ENCODE measurements at places on chromosomes 3 and 15.
A peak's percentile ranks its signal among the peaks of the same experiment; 100 is the strongest.

GRCh38 chr15:41732483-41732882 is 41.8 kb upstream of the MAPKBP1 start:
- DNase-seq, result no peak

GRCh38 chr3:32432711-32433530 is 41.3 kb downstream of the CMTM7 start:
- DNase-seq, result no peak

- no peak for DNase-seq
Observed at GRCh38 chr3:190502946-190503345, 10.9 kb upstream of the IL1RAP start.

- DNase-seq, result no peak
Observed at GRCh38 chr3:34377961-34378360, 579.5 kb downstream of the PDCD6IP start.

DNA sequence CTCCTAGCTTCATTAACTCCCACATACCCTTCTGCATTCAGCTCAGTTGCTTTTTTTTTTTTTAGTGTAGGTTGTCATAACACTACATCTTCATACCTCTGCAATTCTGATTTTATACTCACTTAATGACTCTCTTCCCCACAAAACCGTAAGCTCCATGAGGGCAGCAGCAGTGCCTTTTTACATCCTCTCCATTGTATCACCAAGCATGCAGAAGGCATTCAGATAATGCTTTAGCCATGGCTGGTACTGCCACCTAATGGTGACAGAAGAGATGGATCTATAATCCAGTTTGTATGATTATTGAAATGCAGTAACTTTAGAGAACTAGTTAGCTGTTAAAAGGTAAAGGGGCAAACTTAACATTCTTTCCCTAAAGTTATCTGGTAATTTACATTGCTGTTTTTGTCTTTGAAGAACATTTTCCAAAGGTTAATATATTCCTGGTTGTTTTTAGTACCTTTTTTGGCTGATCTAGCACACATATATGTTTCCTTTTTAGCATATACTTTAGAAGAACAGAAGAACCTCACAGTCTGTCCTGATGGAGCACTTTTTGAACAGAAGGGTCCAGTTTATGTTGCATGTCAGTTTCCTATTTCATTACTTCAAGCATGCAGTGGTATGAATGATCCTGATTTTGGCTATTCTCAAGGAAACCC is 36.8 kb downstream of the ATP1B3 start:
- DNase-seq, result peak; percentile 56

DNA sequence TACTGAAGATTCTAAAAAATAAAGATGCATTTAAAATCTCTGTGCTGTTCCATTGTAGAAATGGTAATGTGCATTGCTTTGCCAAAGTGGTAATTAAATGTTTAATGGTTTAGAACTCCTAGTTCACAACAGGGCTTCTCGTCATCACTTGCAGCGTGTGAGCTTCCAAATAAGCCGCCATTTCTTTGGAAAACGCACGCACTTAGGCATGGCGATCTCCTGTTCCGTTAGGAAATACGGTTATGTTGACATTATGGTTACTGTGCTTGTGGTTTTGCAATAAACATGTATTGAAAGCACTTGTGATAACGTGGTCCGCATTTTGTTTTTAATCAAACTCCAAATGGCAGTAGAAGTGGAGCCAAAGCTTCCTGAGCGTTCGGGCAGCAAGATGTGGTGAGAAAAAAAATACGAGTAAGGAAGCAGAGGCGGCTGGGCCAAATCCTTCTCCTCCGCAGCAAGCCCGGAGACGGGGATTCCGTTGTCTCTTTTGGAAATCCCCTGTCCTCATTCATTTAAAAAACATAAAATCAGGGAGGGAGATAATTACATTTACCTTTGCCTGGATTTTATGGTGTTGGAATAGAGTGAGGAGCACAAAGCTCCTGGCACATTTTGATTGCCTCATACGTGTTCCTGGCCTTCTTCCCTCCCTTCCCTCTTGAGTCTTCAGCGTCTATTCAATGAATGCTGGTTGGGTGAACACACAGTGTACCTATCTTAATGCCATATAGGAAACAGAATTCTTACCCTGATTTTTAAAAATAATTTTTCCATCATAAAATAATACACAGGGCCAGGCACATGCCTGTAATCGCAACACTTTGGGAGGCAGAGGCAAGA is 97.5 kb downstream of the SLC49A4 start:
- no peak for DNase-seq

- DNase-seq, result peak; percentile 28
Observed at GRCh38 chr3:148697306-148698189, at the start of gene AGTR1. AGTR1 (plus strand) TSS chr3:148697903; CDS start chr3:148741036, 43,133 bp downstream.

GRCh38 chr3:42575137-42575741 is 6.5 kb downstream of the SEC22C start:
- no peak for DNase-seq

GRCh38 chr3:58250093-58250707 is 12.6 kb downstream of the ABHD6 start:
- DNase-seq, result no peak

- no peak for DNase-seq
Observed at GRCh38 chr15:48646331-48646730, 822 bp upstream of the FBN1 start.

GRCh38 chr3:116198087-116198486 is 247.2 kb downstream of the LSAMP start:
- peak; percentile 35 for DNase-seq

GRCh38 chr3:111904376-111905241 is 45.5 kb downstream of the PHLDB2 start:
- peak; percentile 80 for DNase-seq

DNA sequence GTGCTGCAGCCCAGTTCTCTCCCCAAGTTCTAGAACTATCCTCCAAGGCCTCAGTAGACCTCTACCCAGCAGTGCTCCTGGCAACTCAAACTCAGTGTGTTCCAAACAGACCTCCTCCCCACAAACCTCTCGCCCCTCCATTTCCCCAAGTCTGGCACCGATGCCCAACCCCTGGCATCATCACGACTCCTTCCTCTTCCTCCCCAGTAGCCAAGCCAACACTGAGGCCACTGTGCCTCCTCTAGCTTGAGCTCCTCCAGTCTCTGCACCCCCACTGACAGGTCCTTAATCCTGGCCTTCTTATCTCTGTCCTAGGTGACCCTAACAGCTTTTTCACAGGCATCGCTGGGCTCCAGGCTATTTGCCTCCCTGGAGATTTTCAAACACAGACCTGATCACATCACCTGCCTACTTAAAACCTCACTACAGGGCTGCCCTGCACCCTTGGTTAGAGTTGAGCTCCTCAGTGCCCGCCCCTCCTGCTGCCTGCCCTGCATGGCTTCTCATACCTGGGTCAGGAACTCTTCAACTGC is 6.8 kb downstream of the ARPIN start:
- DNase-seq, result no peak

- DNase-seq, result no peak
Observed at GRCh38 chr3:71901645-71902044, 116.7 kb upstream of the PROK2 start.

GRCh38 chr3:176909044-176909443 is 288.2 kb downstream of the TBL1XR1 start:
- no peak for DNase-seq

DNA sequence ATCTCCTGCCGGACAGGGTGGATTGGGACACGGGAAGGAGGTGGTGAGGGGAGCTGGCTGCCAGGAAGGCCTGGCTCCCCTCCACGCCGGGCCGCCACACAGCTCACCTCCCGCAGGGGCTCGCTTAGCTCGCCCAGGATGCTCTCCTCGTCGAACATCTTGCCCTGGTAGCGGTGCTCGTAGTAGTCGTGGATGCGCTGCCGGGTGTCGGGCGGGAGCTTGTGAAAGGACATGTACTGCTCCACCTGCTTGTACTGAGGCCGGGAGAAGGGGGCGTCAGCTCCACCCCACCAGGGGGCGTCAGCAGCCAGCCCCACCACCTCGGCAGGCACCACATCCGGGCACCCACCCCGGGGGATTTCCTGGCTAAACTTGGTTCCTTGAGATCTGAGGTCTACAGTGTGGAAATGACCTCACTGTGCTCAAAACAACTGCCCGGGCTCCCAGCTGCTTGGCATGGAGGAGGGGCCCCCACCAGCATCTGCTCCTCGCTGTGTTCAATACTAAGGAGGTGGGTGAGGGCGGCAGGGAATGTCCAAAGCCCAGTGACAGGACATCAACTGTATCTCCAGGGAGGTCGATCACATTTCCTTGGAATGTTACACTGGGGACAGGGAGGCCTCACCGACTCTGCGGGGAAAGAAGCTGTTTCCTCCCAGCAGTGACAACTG is 43.4 kb downstream of the HCN4 start:
- DNase-seq, result peak; percentile 56

- no peak for DNase-seq
Observed at GRCh38 chr15:69729167-69729748, 276.6 kb downstream of the RPLP1 start.
